ENCODE measurements at places on chromosomes 3 and 15. TPM values are rescaled to one million over a fixed set of nuclear protein-coding genes. Genes with fewer than 3 reads are reported as not detected.

Gene RBPMS2
- 0.14 TPM for total RNA-seq

Gene PIGX
- 34.4 TPM for total RNA-seq

Gene CLK3
- 81.5 TPM for total RNA-seq

Gene PPP1R14D
- not detected for total RNA-seq

Gene NCBP2
- 65.2 TPM for total RNA-seq

Gene CCR9
- total RNA-seq, result not detected

Gene CD200R1
- total RNA-seq, result not detected

Gene SST
- not detected for total RNA-seq

Gene RYR3
- total RNA-seq, result not detected

Gene CGNL1
- 21.1 TPM for total RNA-seq

Gene SETMAR
- 10.6 TPM for total RNA-seq

Gene CCDC39
- total RNA-seq, result 0.34 TPM

Gene NME9
- total RNA-seq, result not detected

Gene TMEM42
- total RNA-seq, result 9.2 TPM

Gene CFAP100
- total RNA-seq, result not detected

Gene SEMA4B
- 6.3 TPM for total RNA-seq

Gene QRICH1
- total RNA-seq, result 110 TPM

Gene GOLGA8R
- total RNA-seq, result 1.0 TPM

Gene LIPC
- 0.34 TPM for total RNA-seq

Gene METTL6
- 28.2 TPM for total RNA-seq

Gene WDR49
- 0.09 TPM for total RNA-seq

Gene MYRIP
- total RNA-seq, result 30.0 TPM

Gene TMEM158
- 2.7 TPM for total RNA-seq

Gene C3orf49
- total RNA-seq, result not detected

Gene CLDN18
- total RNA-seq, result not detected

Gene DUOXA2
- total RNA-seq, result not detected

Gene IGDCC3
- total RNA-seq, result not detected

Gene CYP8B1
- not detected for total RNA-seq

Gene SI
- not detected for total RNA-seq

Gene GOLGA6L7
- not detected for total RNA-seq

Gene KLF13
- total RNA-seq, result 35.2 TPM

Gene IL16
- total RNA-seq, result 3.6 TPM

Gene TGM5
- not detected for total RNA-seq

Gene GNB4
- total RNA-seq, result 70.5 TPM
